ENCODE measurements at places on chromosomes 12 and 14.

DNA sequence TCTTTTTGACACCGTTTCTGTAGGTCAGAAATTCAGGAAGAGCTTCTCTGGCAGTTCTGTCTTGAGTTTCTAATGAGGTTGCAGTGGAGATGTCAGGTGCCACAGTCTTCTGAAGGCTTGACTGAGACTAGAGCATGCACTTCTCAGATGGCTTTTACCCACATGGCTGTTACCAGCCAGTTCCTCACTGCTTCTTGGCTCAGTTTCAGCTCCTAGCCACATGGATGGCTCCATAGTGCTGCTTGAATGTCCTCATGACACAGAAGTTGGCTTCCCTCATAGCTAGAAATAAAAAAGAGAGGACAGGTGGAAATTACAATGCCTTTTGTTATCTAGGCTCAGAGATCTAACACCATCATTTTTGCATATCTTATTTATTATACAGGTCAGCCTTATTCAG is 38.1 kb upstream of the SLC2A13 start:
- H3K27ac ChIP-seq = no peak overlapping the region
- H3K27me3 ChIP-seq = no peaks in the 10 kb centered on the region
- DNase-seq = no peak
- H3K36me3 ChIP-seq = no peaks in the 10 kb centered on the region
- H3K4me1 ChIP-seq = no peaks in the 10 kb centered on the region

GRCh38 chr12:122872815-122873361 is 23.0 kb downstream of the VPS37B start:
- no peak overlapping the region for H3K27ac ChIP-seq
- H3K4me1 ChIP-seq = peaks cover 12% of the 10 kb centered on the region
- H3K4me3 ChIP-seq = no peak overlapping the region
- peaks cover 16% of the 10 kb centered on the region for H3K36me3 ChIP-seq

GRCh38 chr14:44847526-44848309 is 114.0 kb downstream of the KLHL28 start:
- no peaks in the 10 kb centered on the region for H3K27me3 ChIP-seq
- no peak for DNase-seq
- no peak overlapping the region for H3K4me3 ChIP-seq
- no peaks in the 10 kb centered on the region for H3K4me1 ChIP-seq
- no peak overlapping the region for H3K27ac ChIP-seq

DNA sequence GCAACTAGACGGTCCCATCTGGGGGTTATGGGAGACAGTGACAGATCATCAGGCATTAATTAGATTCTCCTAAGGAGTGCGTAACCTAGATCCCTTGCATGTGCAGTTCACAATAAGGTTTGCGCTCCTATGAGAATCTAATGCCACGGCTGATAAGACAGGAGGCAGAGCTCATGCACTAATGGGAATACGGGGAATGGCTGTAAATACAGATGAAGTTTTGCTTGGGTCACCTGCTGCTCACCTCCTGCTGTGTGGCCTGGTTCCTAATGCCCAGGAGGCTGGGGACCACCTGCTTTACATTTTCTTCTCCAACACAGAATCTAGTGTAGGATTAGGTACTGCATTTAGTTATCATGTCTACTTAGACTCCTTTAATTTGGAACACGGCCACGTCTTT is 49.7 kb upstream of the SAV1 start:
- no peaks in the 10 kb centered on the region for H3K27me3 ChIP-seq
- H3K27ac ChIP-seq = no peak overlapping the region
- H3K4me1 ChIP-seq = peaks cover 2% of the 10 kb centered on the region
- no peak for DNase-seq

- H3K4me3 ChIP-seq = no peak overlapping the region
- no peaks in the 10 kb centered on the region for H3K27me3 ChIP-seq
- H3K27ac ChIP-seq = no peak overlapping the region
Observed at GRCh38 chr12:43754015-43754414, 4.6 kb downstream of the PUS7L start.

- DNase-seq = no peak
- no peaks in the 10 kb centered on the region for H3K27me3 ChIP-seq
- H3K4me1 ChIP-seq = peaks cover 3% of the 10 kb centered on the region
- no peaks in the 10 kb centered on the region for H3K36me3 ChIP-seq
- no peak overlapping the region for H3K27ac ChIP-seq
Observed at GRCh38 chr12:50953047-50953446, 703 bp downstream of the HIGD1C start.

GRCh38 chr12:29145372-29146170 is 3.5 kb upstream of the FAR2 start:
- peaks cover 13% of the 10 kb centered on the region for H3K4me1 ChIP-seq
- H3K36me3 ChIP-seq = no peaks in the 10 kb centered on the region
- H3K27me3 ChIP-seq = no peaks in the 10 kb centered on the region
- H3K27ac ChIP-seq = no peak overlapping the region

- no peaks in the 10 kb centered on the region for H3K27me3 ChIP-seq
- peaks cover 36% of the 10 kb centered on the region for H3K36me3 ChIP-seq
- H3K4me3 ChIP-seq = no peak overlapping the region
- H3K4me1 ChIP-seq = no peaks in the 10 kb centered on the region
- H3K27ac ChIP-seq = no peak overlapping the region
Observed at GRCh38 chr14:103653805-103654204, 24.8 kb downstream of the KLC1 start.

DNA sequence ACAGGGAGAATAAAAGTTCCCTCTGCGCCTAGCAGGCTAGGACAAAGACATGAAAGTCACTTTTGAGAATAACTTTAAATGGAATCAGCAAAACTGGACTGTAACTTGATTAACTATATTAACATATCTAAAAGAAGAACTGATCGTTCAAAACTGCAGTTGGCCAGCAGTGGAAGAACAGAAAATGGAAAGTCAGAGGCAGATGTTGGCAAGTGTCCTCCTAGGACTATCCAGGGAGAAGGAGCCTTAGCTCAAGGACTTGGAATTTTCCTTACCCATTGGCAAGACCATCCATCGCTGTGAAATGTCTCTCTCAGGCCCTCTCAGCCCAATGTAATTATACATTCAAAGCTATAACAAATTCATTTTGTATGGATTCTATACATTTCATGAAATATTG is 419.7 kb downstream of the ATP23 start:
- no peak overlapping the region for H3K27ac ChIP-seq
- no peak overlapping the region for H3K4me3 ChIP-seq
- no peaks in the 10 kb centered on the region for H3K27me3 ChIP-seq
- DNase-seq = no peak
- no peaks in the 10 kb centered on the region for H3K4me1 ChIP-seq

DNA sequence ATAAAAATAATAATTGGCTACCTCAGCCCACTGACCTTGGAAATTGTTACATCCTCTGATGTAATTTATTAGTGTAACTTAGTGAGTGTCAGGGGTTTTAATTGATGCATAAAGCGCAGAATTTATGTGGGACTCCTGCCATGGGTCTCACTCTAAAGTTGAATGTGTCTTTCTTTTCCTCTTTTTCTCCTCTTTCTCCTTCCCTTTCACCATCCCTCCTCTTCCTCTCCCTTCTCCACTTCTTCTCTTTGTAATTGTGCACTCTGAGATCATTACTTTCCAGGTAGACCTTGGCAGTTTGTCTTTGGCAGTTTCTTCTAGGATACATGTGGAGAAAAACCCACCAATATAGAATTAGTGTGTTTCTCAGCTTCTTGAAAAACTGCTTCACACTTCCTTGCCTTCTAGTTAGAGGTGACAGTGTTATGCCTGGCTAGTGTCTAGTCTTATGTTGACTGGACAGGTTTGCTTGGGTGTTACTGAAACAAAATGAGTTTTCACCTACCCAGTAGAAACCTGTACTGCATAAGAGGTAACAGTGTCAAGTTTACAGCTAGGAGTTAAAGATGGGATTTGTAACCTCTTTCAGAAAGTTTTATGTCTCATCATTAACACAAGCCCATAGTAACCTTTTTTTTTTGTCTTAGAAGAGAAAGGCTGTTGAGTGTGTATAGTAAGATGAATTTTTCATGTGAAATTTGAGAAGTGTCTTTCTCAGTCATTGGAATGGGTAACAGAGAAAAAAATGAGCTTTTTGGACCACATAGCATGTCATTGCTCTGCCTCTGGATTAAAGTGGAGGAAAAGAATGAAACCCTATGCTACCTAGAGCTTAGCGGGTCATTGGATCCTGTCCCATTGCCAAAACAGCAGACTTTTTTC is 18.6 kb downstream of the PELI2 start:
- DNase-seq = no peak
- peaks cover 22% of the 10 kb centered on the region for H3K4me1 ChIP-seq
- no peak overlapping the region for H3K4me3 ChIP-seq
- H3K27me3 ChIP-seq = no peaks in the 10 kb centered on the region

DNA sequence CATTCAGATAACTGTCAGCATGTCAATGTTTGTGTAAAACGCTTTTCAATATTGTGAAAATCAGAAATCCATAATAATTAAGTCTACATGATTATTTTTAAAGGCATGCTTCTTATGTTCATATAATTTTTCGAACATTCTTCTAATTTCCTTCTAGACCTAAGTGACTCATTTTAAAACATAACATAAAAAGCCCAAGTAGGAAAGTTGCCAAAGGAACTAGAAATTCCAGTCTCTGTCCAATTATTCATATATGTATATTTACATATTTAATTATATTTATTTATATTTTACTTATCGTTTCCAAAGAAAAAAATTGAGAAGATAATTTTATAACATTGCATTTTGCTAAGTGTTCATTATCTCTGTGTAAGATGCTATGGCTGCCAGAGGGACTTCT is 110.4 kb downstream of the TMTC1 start:
- no peak for DNase-seq
- no peaks in the 10 kb centered on the region for H3K36me3 ChIP-seq
- H3K27me3 ChIP-seq = no peaks in the 10 kb centered on the region

DNA sequence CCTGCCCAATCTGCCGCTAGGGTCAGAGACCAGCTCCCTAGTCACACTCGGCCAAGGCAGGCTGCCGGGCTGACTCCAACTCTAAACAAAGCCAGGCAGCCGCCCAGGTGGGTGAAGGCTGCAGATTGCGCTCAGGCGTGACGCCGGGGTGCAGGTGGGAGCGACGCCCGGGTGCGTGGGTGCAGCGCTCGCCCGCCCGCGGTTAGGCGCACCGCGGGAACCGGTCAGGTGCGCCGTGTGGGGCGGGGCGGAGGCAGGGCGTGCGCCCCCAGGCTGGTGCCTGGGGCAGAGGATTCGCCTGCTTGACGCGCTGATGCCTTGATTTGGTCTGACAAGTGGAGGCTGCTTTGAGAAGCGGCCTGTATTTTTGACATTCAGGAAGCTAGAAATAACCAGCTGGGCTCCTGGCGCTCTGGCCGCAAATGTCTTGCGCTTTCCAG is 126.7 kb upstream of the HIF1A start:
- H3K4me1 ChIP-seq = peaks cover 15% of the 10 kb centered on the region
- peak; percentile 76 for DNase-seq
- peak overlapping the region; percentile 21 for H3K4me3 ChIP-seq
- H3K36me3 ChIP-seq = no peaks in the 10 kb centered on the region
- no peaks in the 10 kb centered on the region for H3K27me3 ChIP-seq

DNA sequence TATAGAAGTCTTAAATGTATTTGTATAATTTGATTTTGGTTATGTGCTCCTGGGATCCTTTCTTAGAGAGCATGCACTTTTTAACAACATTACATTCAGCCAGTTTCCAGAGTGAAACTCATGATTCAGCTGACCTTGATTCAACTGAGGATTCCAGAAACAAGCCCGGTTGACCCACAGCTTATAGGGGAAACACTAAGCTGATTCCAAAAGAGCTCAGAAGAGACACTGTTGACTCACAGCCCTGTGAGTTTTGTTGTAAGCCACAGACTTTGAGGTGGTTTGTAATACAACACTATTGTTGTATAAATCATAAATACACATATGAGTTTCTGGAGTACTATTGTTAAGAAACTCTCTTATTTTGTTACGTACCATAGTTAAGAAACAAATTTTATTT is 133.8 kb upstream of the MGAT4C start:
- no peaks in the 10 kb centered on the region for H3K4me1 ChIP-seq
- H3K36me3 ChIP-seq = no peaks in the 10 kb centered on the region
- DNase-seq = no peak
- no peak overlapping the region for H3K27ac ChIP-seq
- H3K4me3 ChIP-seq = no peak overlapping the region
- H3K27me3 ChIP-seq = no peaks in the 10 kb centered on the region

GRCh38 chr12:123269896-123270213 is 1.8 kb downstream of the CDK2AP1 start:
- H3K36me3 ChIP-seq = peaks cover 11% of the 10 kb centered on the region
- peak overlapping the region; percentile 85 for H3K27ac ChIP-seq
- H3K4me3 ChIP-seq = peak overlapping the region; percentile 94
- peaks cover 2% of the 10 kb centered on the region for H3K4me1 ChIP-seq
- H3K27me3 ChIP-seq = no peaks in the 10 kb centered on the region

DNA sequence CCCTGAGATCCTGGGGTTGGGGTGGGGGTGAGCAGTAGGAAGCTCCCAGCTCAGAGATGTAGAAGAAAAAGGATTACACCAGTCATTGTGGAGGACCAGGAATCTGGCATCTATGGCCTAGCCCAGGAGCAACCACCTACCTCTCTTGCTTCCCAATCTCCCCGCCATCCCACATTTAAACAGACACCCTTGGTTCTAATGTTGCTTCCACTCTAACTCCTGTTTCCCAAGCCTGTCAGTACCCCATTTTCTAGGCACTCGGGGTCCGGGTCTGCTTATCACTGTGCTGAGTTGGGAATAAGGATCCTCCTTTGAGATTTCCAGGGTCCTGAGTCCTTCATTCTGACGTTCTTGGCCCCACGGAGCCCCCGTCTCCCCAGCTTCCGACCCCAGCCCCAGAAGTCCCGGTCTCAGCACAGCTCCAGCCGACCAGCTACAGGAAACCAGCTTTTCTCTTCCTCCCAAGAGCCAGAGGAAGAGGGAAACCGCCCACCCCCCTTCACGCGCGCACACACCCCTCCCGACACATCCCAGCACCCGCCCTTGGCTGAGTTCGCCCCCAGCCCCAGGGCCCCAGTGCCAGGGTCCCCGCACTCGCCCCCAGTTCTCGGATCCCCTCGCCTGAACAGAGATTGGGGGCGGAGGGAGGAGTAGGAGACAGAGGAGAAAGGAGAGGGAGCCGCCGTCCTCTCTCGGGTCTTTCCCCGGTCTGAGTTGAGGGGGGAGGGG is 1.2 kb downstream of the ITGA5 start:
- no peak overlapping the region for H3K27ac ChIP-seq
- peak overlapping the region; percentile 84 for H3K4me3 ChIP-seq
- peaks cover 9% of the 10 kb centered on the region for H3K4me1 ChIP-seq
- DNase-seq = no peak

- peaks cover 2% of the 10 kb centered on the region for H3K4me1 ChIP-seq
- H3K27ac ChIP-seq = no peak overlapping the region
- H3K4me3 ChIP-seq = no peak overlapping the region
- DNase-seq = peak; percentile 91
Observed at GRCh38 chr14:77094672-77095284, 3.3 kb upstream of the CIPC start.

All from H1 (cell line).